ENCODE measurements at places on chromosomes 12 and 14.

- peak; percentile 22 for DNase-seq
Measured at GRCh38 chr12:119060847-119061796, 79.8 kb downstream of the SRRM4 start.

- DNase-seq, result no peak
Measured at GRCh38 chr12:106910202-106910601, 45.5 kb upstream of the TMEM263 start.

DNA sequence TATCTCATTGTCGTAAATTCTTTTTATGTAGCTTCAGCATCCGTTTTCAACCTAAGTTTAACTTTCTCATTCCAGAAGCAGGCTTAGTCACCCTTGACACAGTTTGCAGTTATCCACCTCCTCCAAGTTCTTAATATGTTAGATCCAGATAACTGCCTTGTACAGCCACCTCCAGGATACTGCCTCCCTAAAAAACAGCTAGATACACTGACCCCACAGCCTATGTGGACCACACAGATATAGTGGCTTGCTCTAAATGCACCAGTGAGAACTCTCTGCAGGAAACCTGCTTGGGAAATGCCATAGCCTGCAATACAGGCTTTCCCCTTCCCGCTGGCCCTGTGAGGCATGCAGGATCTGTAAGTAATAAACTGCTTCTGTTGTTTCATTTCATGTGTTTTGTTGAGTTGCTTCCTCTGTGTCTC lies 11.1 kb upstream of the RTL1 start:
- no peak for DNase-seq

- no peak for DNase-seq
Measured at GRCh38 chr14:36585100-36585499, 2.7 kb upstream of the NKX2-8 start.

GRCh38 chr12:25052914-25053211 lies 104.0 kb upstream of the BCAT1 start:
- no peak for DNase-seq

DNA sequence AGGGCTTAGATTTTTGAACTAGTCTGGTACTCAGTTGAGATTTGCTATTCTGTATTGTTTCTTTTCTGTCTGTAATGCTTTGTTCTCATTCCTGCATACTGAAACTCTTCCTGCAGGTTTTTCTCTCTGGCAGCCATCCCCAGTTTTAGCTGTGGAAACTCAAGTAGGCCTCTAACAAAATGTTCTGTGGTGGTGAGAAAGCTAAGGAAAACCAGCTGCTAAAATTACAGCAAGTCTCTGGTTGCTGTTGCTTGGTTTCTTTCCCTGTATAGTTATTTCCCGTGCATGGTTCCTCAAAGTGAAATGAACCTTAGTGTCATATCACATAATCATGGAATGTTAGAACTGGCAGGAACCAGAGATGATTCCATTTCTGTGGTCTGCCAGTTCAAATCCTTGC lies 442.5 kb downstream of the NRXN3 start:
- DNase-seq, result no peak

GRCh38 chr12:118107011-118107410 lies 3.2 kb upstream of the VSIG10 start:
- no peak for DNase-seq

DNA sequence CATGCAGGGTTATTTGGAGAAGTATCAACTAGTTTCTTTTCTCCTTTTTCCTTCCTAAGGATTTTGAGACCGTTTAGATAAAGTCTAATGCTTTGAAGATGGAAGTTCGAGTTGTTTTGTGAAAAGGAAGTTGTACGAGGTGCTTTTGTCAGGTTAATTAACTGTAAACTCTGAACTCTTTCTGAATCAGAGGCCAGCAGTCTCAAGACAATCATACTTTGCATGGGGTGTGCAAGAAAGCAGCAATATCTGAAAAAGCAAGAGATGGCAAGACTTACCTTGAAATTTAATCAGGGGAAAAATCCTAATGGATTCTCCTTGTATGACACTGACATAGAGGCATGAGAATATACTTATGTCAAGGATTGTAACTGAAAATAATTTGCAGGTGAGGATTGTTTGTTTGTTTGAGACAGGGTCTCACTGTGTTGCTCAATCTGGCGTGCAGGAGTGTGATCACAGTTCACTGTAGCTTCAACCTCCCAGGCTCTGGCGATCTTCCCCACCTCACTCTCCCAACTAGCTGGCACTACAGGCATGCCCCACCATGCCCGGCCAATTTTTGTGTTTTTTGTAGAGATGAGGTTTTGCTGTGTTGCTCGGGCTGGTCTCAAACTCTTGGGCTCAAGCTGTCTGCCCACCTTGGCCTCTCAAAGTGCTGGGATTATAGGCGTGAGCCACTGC lies 170.2 kb upstream of the HMGA2 start:
- no peak for DNase-seq

- DNase-seq, result no peak
Measured at GRCh38 chr12:89980236-89980635, 271.6 kb upstream of the ATP2B1 start.

- no peak for DNase-seq
Measured at GRCh38 chr12:123799227-123799626, 37.1 kb downstream of the DNAH10 start.

GRCh38 chr12:80381121-80381520 lies 62.9 kb upstream of the PTPRQ start:
- no peak for DNase-seq

- no peak for DNase-seq
Measured at GRCh38 chr14:90388437-90388836, 8.4 kb upstream of the CALM1 start.

- DNase-seq, result no peak
Measured at GRCh38 chr14:30333934-30334333, 225.0 kb upstream of the G2E3 start.

GRCh38 chr12:97567619-97568110 lies 105.1 kb downstream of the RMST start:
- no peak for DNase-seq

DNA sequence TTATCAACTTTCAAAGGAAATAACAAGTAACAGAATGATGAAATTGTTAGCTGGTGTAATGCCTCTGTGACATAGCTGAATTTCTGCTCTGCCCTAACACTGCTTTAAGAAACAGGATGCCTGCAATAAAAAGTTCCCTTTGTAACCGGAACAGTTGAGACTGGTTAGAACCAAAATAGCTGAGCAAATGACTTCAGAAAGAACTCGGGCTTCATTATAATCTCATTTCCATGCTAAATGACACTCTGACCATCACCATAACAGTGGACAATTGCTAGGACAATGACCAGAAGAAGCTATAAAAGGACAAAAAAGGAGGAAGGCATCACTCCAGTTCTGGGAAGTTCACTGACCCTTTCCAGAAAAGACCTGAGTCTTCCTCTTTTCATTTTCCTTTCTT lies 23.5 kb upstream of the PYGL start:
- no peak for DNase-seq

- no peak for DNase-seq
Measured at GRCh38 chr14:91870890-91871289, 3.6 kb upstream of the TC2N start.

GRCh38 chr12:121603581-121603980 lies 22.7 kb upstream of the ORAI1 start:
- no peak for DNase-seq

- DNase-seq, result peak; percentile 29
Measured at GRCh38 chr14:69346710-69347109, 51.4 kb downstream of the ERH start.

GRCh38 chr14:37977481-37977880 lies 230.2 kb upstream of the SSTR1 start:
- DNase-seq, result no peak

DNA sequence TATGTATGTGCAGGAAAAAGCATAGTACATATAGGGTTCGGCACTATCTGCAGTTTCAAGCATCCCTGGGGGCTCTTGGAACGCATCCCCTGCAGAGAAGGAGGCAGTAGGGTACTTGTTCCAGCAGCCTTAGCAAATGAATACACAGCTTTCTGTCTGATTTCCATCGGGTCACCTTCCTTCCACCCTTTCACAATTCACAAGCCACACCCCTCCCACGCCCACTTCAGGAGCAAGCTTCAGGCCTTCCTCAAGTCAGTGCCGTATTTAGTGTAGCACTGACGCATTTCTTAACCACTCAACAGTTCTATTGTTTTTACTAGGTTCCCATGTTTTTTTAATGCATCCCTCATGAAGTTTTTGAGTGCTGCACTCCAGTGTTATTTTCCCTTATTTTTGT lies 64.2 kb downstream of the CLMN start:
- no peak for DNase-seq

DNA sequence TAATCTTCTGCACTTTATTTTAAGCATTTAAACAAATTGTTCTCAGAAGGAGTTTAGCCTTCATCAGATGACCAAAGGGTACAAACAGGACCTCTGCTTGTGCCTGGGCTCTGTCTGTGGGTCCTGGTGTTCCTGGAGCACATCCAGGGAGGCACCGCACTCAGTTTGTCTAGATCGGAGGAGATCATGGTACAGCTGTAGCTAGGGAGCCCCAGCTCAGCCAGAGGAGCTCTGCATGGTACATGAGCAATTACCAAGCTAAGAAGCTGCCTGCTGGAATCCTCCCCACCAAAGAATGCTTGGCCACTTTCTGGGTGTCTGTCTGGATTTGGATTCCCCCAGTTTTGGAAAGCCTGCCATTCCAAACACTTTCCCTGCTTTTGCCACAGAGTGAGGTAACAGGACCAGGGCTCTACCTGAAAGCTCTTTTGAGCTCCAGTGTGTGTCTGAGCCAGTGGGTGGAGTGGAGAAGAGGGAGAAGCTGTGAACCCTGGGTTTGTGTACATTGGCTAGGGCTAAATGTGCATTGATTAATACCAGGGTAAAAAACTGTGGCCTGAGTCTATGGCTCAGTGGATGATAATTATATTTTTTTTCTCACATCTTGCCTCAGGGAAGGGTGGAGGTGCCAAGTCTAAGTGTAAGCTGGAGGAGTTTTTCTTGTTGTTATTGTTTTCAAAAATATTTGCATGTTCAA lies 163.7 kb upstream of the IGF1 start:
- DNase-seq, result no peak

- DNase-seq, result no peak
Measured at GRCh38 chr12:93569301-93569655, 3.2 kb upstream of the SOCS2 start.

All from activated naive CD8-positive, alpha-beta T cell treated with anti-CD3 and anti-CD28 coated beads, Interleukin-2, amount 50 U/mL, for 24 hours (primary cell).